ENCODE measurements at places on chromosomes 13 and 19.

DNA sequence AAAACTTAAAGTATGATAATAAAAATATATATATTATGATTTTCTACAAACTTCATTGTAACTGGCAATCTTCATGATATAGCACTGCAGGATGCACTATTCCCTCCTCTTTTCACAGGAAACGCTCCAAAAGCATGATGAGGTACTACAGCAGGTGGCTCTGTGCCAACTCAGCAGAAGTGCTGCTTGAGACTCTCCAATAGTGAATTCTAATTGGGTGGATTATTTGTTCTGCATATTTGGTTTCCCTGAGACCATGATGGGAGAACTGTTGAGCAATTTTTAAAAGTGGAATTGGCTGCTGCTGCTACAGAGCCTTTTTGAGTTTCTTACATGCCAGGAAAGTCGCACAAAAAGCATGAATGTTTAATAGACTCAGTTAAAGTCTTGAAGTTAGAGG is 1782.4 kb upstream of the PCDH20 start:
- DNase-seq: no peak

GRCh38 chr19:35253316-35254286 is 4.8 kb downstream of the LSR start:
- DNase-seq: no peak

DNA sequence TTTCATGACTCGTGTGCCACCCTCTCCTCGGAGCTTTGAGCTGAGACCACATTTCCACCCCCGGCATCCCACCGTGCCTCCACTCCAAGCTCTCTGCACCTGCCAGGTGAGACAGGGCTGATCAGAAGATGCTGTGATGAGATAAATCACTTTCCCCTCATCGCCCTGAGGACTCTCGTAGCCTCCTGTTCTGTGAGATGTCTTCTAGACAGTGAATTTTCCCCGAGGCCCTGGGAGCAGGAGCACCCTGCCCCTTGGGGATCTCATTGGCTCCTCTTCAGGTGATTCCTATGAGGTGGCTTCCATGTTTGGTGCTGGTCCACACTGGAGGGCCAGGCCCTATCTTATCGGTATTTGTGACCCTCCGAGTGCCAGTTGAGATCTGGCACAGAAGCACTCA is 154.0 kb upstream of the TSHZ3 start:
- no peak for DNase-seq

DNA sequence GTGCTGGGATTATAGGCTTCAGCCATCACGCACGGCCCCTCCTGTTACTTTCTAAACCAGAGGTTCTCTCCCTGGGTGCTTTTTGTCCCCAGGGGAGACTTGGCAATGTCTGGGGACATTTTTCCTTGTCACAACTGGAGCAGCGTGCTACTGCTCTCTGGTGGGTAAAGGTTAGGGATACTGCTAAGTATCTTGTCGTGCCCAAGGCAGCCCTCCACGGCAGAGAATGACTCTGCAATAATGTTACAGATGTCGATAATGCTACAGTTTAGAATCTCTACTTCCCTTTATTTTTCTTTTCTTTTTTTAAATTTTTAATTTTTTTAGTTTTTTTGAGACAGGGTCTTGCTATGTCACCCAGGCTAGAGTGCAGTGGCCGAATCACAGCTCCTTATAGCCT is 38.0 kb downstream of the ADGRE1 start:
- DNase-seq: no peak

- DNase-seq: no peak
These were observed 3.8 kb upstream of the MYBPC2 start for GRCh38 chr19:50428772-50429463.

GRCh38 chr13:84352946-84353345 is 470.7 kb upstream of the SLITRK1 start:
- no peak for DNase-seq

DNA sequence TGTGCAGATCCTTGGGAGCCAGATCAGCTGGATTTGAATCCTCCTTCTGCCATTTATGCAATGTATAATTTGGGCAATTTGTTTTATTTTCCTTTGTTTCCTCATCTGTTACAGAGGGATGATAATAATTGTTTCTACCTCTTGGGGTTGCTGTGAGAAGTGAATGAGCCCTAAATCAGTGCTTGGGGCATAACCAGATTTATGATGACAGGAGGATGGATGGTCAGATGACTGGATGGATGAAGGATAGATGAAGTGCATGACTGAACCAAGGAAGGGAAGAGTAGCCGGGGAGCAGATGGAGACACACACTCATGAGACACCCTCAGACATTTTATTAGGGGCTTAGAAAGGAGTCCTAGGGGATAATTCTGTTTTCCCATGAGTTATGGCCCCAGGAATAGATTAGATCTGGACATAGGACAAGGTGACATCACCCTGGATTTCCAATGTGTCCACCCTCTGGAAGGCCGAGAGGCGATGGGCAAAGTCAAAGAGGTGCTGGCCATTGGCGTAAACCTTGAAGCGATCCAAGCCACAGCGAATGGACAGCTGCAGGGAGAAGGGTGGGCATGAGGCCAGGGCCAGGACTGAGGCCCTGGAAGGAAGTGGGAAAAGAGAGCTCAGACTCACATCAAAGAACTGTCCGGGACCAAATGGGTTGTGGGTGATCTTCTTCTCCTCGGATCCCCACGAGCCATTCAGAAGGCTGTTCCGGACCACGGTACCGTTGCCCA is 11.2 kb downstream of the LGALS4 start:
- DNase-seq: no peak

- DNase-seq: no peak
These were observed 13.4 kb downstream of the SERP2 start for GRCh38 chr13:44386913-44387556.

- no peak for DNase-seq
These were observed 6.0 kb downstream of the RNASEH2B start for GRCh38 chr13:50915565-50915964.

DNA sequence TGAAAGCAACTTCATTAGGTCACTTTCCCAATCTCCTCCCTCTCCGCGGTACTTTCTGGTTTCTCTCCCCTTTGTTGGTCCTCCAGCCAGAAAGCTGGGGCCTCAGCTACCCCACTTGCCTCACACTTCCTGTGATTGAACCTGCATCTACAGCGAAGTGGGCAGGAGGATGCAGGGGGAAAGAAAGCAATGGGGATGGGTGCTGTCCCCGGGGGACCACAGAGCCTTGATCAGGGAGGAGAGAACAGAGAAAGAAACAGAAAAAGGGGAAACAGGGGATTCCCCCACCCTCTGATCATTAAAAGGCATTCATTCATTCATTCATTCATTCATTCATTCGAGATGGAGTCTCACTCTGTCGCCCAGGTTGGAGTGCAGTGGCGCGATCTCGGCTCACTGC is 74.2 kb downstream of the TRPM4 start:
- no peak for DNase-seq

GRCh38 chr13:69092615-69093322 is 1014.9 kb upstream of the ATXN8OS start:
- DNase-seq: no peak

DNA sequence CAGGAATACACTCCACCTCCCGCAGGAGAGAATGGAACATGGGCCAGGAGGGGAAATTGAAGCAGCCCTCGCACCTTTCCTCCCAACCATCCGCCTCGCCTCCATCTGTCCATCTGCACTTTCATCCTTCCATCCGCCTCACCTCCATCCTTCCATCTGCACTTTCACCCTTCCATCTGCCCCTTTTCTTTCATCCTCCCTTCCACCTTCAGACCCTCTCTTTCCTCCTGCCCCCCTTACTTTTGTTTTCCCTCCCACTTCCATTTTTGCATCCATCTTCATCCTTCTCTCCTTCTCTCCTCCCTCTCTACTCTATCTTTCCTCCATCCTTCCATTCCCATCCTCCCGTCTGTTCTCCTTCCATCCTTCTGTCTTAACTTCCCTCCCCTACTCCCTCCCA is 92.2 kb upstream of the ZNF536 start:
- DNase-seq: no peak

DNA sequence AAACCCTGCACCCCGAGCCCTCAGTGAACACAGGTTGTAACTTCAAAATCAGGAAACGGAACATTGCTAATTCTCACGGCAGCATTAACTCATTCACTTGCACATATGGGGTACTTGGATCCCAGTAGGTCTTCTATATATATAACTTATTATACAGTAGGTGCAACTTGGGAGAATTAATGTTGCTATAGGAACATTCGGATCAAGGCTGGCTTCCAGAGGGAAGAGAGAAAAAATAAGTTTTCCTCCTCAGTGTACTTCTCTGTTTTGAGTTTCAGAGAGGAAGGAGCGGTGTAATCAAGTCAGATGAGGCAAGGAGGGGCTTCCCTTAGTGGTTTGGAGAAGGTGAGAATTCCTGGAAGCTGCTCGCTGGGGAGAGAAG is 90.9 kb upstream of the ZNF507 start:
- DNase-seq: no peak

DNA sequence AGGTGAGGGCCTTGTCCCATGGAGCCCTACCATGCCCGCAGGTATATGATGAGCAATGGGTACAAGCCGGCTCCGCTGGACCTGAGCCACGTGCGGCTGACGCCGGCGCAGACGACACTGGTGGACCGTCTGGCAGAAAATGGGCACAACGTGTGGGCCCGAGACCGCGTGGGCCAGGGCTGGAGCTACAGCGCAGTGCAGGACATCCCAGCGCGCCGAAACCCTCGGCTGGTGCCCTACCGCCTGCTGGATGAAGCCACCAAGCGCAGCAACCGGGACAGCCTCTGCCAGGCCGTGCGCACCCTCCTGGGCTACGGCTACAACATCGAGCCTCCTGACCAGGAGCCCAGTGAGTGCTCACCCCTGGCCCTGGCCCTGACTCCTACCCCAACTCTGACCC is 32.6 kb downstream of the RYR1 start:
- no peak for DNase-seq

DNA sequence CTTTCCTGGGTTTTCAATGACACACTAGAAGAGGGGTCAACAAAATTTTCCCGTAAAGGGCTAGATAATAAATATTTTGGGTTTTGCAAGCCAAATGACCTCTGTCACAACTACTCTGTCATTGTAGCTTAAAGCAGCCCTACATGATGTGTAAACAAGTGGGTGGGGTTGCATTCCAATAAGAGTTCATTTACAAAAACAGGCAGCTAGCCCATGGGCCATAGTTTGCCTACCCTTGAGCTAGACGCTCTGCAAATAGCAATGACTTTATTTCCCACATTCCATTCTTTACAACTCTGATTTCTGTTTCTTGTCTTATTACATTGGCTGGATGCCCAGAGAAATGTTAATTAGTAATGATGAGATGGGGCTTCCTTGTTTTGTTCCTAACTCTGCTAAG is 76.0 kb downstream of the ZNF557 start:
- DNase-seq: no peak

DNA sequence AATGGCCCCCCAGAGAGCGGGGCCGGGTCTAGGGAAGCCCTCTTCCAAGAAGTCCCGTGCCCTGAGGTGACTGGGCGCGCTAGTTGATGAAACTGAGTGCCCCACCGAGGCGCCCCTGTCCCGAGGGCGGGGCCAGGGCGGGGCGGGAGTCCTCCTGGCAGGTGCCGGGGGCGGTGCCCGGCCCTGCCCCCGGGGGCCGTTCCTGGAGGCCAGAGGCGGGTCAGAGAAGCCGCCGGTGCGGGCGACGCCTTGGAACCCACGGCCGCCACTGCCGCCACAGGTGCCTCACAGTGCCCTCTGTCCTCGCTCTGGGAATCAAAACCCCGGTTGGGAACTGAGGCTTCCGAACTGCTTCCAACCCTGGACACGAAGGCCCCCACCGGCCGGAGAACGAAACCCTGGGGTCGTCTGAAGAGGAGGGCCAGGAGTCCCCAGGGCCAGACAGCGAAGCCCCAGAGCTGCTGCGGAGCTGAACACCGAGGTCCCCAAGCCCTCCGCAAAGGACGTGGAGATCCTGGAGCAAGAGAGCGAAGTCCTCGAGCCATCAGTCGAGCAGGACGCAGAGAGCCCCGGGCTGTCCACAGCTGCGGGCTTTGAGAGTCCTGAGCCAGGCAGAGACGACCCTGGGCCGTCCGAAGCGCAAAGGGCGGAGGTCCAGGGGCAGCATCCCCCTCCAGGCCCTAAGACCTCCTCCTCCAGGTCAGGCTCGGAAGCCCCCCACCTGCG is at the start of gene MISP3:
Gene MISP3, plus strand, starts transcription at position 252 of the 726 bp plus-strand sequence. CDS start 524 bp downstream, outside the sequence.
- DNase-seq: peak; percentile 72

GRCh38 chr13:106352850-106353249 is 182.6 kb downstream of the EFNB2 start:
- no peak for DNase-seq

GRCh38 chr19:48739404-48740163 is 826 bp downstream of the RASIP1 start:
- DNase-seq: no peak

GRCh38 chr13:50250401-50250800 is 235.2 kb downstream of the KCNRG start:
- no peak for DNase-seq

- DNase-seq: peak; percentile 71
These were observed 674 bp downstream of the BRD4 start for GRCh38 chr19:15331419-15332310.

GRCh38 chr19:18475004-18475453 is 37.1 kb upstream of the ISYNA1 start:
- DNase-seq: no peak

GRCh38 chr13:92461831-92462230 is 764.8 kb upstream of the GPC6 start:
- DNase-seq: no peak

DNA sequence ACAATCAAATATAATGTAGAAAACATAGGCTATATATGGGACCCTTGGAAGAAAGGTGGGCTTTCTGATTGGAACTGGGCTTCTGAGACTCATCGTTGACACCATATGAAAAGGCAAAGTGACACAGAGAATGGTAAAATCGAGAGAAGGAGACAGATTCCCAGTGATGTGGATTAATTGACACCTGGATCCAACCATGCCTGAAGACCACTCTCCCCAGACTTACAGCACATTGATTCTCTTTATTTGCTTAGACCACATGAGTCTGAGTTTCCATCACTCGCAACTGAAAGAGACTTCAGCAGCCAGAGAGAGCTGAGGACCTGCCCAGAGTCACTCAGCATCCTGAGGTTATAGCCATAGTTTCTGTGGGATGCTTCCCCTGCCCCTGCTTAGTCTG is 6.0 kb downstream of the CYP4F11 start:
- DNase-seq: no peak

DNA sequence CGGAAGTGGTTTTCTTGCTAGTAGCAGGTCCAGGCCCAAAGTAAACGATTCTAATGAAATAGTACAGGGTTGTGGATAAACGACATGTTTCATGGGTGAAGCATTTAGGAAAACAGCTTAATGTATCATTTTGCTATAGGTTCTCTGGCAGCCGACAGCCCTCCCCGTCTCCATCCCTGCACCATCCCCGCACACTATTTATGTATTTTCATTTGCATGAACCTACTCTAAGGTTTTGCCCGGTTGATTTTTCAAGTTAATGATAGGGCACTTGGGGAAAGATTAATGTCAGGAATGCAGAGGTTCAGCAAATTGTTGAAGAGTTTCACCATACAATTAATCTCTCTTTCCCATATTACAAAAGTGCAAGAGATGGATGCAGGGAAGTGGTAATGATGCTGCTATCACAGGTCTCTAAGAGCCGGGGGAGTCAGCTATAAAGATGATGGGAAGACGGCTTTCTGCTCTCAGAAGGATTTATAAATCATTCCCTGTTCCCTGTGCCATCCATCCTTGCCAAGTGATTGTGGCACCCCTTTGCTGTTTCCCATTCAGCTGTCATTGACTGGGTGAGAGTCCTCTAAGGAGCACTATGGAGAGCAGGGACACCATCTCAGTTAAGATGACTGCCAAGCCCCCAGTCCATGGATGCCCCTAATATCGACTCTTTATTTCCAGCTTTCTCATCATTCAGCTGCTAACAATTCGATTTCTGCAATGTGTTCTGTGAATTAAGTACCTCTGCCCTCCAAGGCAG is 186.3 kb downstream of the IRS2 start:
- DNase-seq: no peak

Measured in Right ventricle myocardium superior (tissue), 1 donor.